ENCODE measurements at places on chromosomes 12 and 14.

DNA sequence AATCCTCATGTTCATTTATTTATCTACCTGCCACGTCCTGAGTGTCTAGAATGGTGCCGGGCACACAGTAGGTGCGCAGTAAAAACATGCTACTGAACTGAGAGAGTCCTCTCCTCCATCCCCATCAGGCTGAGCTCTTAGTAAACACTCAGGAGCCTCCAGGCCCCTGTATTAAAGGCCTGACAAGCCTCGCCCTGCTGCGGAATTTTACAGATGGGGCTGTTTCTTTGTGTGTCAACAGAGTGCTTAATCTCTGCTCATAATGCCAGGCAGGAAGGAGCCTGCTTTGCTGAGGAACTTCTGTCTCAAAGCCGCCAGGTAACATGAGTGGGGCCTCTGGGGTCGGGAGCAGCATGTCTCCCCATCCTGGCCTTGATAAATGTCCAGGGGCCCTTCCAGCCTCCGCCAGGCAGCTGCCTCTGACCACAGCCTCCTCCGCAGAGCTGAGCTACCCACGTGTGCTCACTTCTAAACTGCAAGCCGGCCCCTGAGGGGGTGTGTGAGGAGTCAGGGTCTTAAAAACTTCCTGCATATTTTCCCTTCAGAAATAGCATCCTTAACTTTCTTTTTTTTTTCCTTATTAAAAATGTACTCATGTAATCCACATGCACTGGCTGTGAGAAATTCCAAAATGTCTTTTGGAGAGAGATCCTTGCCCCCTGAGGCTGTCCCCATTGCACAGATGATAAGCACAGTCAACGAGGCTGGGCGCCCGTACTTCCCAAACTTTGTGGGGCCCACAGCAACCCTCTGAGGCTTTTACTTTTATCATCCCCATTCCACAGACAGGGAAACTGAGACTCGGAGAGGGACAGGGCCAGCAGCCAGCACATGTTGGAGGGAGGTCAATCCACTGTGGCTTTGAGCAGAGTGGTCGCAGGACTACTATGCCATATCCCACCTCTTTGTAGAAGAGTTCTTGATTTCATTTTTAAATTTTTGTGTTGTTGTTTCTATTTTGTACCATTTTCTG is 116.0 kb upstream of the NCOR2 start:
- DNase-seq: no peak

GRCh38 chr12:25052196-25052913 is 103.5 kb upstream of the BCAT1 start:
- DNase-seq: no peak

DNA sequence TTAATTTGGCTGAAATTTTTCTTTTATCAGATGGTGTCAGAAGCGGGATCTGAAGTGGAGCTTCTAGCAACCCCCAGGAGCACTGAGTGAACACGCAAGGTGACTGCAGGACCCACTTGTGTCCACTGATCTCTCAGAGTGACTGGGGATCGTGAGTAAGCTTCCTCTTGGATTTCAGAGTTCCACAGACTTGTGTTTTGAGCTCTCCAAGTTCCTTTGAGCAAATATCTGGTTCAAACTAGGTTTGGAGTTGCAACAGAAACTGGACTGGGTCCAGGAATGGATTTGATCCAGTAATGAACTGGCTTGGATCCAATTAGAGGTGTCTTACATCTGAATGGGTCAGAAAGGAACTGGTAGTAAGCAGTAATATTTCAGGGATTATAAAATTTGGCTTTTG is 24.7 kb upstream of the B4GALNT1 start:
- DNase-seq: no peak

- no peak for DNase-seq
Observed at GRCh38 chr12:72111706-72112105, 160.5 kb upstream of the TRHDE start.

DNA sequence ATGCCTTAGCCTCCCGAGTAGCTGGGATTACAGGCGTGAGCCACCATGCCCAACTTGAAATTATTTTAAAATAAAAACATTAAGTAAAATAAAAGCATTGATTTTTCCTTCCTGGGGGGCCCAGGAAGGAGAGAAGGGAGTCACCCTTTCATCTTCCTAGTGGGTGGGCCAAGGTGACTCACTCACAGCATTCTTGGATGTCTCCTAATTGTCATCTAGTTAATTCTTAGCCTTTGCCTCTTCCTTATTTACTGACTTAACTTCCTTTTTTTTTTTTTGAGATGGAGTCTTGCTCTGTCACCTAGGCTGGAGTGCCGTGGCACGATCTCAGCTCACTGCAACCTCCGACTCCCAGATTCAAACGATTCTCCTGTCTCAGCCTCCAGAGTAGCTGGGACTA is 29.2 kb downstream of the TMEM120B start:
- no peak for DNase-seq

DNA sequence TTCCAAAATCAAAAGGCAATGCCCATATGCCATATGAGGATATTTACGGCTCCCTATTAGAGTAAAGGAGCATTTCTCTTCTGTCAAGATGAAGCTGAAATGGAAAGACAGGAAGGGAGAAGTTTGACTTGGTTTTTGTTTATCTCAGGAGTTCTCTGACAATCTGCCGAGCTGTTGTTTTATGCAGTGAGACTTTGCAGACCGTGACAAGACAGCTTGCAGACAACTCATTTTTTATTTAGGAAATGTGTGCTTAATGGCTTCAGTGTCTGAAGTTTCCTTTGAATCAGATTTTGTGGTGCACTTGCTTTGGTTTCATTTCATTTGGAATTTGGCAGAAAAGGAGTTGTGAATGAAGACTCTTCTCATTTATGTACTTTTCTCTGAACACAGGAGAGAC is 145.4 kb downstream of the C12orf50 start:
- DNase-seq: no peak

DNA sequence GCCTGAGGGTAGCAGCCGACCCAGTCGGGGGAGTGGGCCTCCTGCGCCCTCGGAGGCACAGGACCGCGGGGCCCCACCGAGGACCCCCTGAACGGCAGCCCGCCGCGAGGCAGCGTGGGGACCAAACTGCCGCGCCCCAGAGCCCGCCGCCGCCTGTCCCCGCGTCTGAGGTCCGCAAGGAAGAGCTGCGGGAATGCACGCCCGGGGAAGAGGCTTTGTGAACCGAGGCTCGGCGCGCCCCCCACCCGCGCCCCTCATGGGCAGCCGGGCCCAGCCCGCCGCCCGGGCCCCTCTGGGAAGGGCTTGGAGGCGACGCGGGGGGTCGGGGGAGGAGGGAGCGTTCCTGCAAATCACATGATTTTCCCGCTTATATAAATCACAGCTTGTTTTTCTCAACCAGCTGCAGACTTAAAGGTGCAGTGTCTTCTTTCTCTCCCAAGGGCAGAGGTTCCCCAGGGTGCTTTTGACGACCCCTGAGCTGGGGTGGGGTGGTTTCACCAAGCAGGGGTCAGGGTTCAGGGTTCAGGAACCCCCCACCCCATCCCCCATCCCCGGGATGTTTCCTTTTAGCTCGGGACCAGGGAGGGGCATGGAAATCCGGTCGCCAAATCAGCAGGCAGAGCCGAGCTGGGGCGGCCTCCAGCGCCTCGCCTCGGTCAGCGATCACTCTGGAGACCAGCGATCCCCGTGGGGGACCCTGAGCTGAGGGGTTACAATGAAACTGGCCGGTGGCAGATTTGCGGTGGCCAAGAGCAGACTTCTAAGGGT is 44.7 kb upstream of the ATP23 start:
- DNase-seq: no peak

DNA sequence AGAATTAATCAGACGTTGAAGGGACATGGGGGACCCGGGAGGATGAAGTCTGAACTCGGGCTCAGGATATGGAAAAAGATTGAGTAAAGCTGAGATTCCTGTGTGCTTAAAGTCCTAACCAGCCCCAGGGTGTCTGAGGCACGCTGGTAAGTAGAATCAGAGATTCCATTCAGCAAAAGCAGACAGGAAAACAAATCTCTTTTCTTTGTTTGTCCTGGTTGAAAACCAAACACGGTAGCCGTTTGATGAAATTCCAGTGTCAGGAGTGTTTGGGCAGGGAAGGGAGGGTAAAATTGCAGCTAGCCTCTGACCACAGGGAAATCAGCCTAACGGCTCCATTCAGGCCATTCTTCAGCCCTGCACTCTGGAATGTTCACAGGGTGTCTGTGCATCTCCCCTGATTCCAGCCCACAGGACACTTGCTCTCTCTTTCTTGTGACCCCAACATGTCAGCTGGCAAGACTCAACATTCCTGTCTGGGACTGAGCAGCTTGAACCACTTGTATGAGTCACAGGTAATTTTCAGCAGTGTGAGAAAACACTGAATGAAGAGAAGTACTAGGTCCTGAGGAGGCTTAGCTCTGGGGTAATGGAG is 31.0 kb downstream of the NINJ2 start:
- no peak for DNase-seq

- no peak for DNase-seq
Observed at GRCh38 chr14:101991352-101991751, 27.0 kb downstream of the DYNC1H1 start.

DNA sequence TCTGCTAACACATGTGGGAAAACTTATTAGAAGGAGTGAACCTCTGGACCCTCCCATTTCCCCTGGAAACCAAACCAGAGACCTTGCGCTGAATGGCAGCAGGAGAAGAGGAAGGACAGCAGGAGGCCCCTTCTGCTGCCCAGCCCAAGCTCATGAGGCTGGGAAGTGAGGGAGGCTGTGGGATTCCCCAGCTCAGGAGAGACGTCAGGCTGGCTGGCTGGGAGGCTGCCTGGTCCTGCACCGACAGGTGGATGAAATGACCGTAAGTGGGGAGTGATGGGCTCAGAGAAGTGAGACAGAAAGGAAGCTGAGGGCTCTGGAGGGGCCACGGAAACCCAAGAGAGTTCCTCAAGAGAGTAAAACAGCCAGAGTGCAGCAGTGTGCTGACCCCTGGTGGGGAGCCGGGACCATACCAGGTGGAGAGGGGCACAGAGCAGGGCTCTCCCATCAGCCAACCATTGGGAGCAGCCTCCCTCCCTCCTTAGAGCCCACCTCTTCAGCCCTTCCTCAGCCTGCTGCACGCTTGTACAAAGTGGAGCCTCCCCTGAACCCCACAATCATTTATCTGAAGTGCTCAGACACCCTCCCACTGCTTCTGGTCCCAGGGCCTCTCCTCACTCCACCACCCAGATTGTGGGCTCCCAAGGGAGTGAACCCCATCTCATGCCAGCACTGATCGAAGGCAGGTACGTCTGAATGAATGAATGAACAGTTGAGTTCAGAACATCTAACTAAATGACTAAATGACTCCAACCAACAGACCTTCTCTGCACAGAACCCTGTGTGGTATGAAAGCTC is 14.0 kb downstream of the TAMALIN start:
- DNase-seq: no peak

DNA sequence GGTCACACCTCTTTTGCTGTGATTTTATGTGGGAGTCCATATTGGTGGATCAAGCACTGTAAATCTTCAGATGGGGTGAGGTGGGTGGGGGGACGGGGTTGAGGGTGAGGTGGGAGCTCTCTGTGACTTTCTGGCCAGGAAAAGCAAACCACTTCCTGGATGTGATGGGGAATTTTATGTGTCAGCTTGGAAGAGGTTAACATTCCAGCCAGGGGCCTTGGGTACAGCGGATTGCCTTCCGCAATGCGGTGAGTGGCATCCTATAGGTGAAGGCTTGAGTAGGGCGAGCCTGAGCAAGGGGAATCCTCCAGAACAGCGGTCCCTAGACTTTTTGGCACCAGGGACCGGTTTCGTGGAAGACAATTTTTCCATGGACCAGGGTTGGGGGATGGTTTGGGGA is 36.2 kb downstream of the DLK1 start:
- no peak for DNase-seq

DNA sequence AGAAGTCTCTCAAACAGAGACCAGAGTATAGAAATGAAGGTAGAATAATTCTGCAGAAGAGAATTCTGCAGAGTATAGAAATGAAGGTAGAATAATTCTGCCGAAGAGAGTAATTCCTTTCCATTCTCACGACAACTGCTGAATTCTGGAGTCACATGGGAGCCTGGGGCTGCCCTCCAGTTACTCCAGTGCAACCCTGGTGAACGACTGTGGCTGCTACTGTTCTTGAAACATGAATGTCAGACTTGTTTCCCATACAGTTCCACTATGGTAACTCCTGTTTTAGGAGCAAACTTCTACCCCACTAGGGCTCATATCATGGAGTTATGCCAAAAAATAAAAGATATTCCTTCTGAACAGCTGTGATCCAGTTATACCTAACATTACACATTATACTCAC is 164.4 kb downstream of the KICS2 start:
- DNase-seq: no peak

DNA sequence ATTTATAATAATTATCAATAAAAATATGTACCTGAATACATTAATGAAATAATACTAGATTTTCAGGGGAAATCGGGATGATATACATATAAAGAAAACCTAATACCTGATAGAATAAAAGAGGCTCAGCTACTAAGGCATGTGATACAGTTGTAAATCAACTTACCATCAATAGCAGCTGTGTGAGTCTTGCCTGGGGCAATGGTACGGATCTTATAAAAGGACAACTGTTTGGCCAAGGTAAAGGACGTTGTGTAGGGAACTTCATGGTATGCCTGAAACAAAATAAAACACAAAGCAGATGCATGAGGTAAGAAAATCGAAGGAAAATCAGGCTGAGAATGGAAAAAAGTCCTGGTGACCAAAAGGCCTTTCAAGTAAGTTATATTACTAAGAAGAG is 25.4 kb downstream of the NEK9 start:
- DNase-seq: no peak

- DNase-seq: no peak
Observed at GRCh38 chr12:132248453-132249167, 80.8 kb downstream of the GALNT9 start.

GRCh38 chr14:92475037-92475436 is 38.5 kb upstream of the RIN3 start:
- no peak for DNase-seq

DNA sequence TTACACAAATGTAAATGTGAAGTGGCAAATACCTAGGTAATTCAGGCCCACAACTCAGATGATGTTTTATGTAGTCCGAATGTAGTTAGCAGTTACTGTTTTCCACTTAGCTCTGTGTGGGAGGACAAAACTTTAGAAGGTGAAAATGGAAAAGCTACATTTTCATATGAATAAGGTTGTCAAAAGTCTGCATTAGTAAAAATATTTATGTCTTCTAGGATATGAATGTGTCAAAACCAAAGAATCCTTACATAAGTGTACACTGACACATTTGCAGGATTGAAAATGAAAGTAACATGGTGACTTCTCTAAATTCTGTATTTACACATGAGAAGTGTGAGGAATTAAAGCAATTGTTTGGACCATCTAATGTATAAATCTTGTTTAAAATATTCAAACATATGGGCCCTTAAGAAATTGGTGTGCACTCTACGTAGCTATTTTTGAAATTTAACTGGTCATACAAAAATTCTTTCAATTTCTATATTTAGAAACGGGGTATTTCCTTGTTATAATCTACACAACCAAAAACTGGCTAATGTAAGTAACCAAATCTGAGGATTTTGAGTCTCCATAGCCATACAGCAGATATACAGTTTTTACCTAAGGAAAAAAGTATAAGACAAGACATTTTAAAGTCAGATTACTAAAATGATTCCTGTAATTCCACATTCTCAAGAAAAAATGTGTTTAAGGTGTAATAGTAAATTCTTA is 5.4 kb downstream of the CDKN1B start:
- no peak for DNase-seq

DNA sequence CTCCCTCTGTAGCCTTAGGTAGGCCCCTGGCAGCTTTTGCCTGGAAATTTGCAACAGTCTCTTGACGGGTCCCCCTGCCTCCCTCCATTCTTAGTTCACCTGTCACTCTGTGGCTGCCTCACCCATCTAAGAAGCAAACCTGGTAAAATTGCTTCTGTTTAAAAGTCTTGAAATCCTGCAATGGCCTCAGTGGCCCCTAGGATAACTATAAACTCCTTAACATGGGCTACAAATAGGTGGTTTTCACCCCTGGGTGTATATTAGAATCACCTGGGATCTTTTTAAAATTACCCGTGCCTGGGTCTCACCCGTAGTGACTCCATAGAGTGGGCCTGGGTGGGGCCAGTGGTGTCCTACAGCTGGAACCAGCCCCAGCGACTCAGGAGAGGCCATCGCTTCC is 332.7 kb downstream of the CACNA1C start:
- DNase-seq: no peak

Measured in stimulated activated CD8-positive, alpha-beta memory T cell treated with anti-CD3 and anti-CD28 coated beads, Interleukin-4, amount 100 ng/mL, for 4 hours (primary cell).